ENCODE measurements at places on chromosomes 16 and 17.

- DNase-seq, result no peak
Observed at GRCh38 chr16:55479430-55480140, 587 bp downstream of the MMP2 start.

GRCh38 chr17:81573794-81574642 lies 21.9 kb upstream of the FAAP100 start:
- no peak for DNase-seq

DNA sequence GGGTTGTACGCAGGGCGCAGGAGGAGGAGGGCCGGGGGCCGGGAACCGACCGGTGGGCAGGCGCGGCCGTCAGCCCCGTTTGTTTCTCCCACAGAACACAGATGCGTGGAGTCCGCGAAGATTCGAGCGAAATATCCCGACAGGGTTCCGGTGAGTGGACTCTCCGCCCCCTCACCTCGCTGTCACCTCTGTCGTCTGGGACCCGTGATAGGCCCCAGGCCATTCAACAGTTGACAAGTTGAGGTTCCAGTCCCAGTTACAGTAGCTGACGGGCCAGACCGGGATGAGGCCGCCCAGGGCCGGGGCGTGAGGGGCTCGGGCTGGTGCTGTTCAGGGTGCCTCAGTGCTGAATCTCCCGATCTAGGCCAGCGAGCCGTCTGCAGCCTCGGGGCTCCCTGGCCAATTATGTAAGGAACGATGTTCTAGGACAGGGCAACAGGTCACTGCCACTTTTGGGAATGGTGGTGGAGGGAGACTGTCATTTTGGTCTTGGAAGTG lies 628 bp downstream of the GABARAPL2 start:
- peak; percentile 47 for DNase-seq

GRCh38 chr17:37147301-37147812 lies 198.6 kb downstream of the AATF start:
- no peak for DNase-seq

Data from suppressor macrophage treated with lipopolysaccharide for 1 hour (primary cell).